ENCODE measurements at places on chromosomes 1 and 21.

- DNase-seq = no peak
These were observed 648.9 kb downstream of the SMYD3 start for GRCh38 chr1:245858022-245858721.

GRCh38 chr1:206949641-206950040, 3.4 kb upstream of the PIGR start:
- no peak for DNase-seq

DNA sequence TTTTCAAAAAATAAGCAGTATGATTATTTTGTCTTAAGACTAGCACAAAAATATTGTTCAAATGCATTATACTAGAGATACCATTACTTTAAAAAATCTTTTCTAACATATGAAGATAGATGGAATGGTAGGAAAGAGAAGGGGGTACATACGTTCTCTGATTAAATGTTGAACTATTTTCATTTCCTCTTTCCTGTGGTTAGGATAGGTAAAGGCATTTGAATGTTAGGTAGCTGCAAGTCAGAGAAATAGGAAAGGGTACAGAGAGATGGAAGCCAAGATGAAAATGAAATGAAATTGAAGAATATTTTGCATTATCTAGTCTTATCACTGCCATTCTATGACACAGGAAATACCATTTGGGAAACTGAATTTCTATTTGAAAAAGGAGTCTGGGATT, 28.3 kb downstream of the TLCD4 start:
- DNase-seq = no peak

DNA sequence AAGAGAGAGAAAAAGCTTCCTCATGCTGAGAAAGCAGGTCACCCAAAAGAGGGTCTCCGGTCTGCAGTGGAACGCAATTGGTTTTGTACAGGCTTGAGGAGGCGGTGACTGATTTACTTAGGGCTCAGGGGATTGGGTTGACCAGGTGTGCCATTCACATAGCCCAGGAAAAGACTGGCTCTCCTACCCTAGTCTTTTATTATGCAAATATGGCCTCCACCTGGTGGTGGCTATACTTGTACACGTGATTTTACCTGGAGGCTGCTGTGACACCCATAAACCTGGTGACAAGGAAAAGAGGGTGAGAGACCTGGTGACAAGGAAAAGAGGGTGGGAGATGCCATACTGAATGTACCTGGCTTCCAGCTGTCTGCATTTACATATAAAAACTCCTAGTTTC, 49.9 kb downstream of the DNTTIP2 start:
- DNase-seq = no peak

GRCh38 chr1:174639461-174639860, 191.7 kb downstream of the GPR52 start:
- no peak for DNase-seq

DNA sequence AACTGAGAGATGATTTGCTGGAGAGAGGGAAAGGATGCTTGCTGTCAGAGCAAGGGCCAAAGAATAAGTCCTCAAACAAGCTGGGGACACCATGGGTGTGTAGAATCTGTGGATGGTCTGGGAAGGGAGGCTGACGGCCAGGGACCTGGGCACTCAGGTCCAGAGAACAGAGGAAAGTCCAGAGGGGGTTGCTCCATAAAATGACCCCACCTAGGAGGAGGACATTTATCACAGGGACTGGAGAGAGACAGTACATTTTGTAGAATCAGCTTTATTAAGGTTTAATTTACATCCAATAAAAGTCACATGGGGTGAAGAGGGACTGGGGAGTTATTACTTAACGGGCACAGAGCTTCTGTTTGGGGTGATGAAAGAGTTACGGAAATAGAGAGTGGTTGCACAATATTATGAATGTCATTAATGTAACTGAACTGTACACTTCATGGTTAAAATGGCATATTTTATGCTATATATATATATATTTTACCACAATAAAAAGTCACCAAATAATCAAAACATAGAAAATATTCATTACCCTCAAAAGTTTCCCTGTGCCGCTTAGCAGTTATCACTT, 73.0 kb upstream of the ABCD3 start:
- DNase-seq = no peak

- DNase-seq = no peak
These were observed 263.5 kb upstream of the POU3F1 start for GRCh38 chr1:38310079-38310478.

DNA sequence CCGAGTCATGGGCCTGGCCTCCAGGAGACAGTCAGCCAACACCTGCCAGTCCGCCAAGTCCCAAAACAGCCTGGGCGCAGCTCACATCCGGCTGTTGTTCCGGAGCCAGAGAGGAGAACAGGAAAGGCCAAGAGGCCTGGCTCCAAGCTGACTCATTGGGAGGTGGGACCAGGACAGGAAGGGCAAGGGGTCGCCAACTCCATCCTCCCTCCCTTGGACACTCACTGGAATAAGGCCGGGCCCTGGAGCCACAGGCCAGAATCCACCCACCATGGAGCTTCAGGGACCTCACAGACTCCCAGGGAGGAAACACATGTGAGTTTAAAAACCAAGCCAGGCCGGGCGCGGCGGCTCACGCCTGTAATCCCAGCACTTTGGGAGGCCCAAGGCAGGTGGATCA, 25.1 kb upstream of the CLIC4 start:
- DNase-seq = peak; percentile 90

DNA sequence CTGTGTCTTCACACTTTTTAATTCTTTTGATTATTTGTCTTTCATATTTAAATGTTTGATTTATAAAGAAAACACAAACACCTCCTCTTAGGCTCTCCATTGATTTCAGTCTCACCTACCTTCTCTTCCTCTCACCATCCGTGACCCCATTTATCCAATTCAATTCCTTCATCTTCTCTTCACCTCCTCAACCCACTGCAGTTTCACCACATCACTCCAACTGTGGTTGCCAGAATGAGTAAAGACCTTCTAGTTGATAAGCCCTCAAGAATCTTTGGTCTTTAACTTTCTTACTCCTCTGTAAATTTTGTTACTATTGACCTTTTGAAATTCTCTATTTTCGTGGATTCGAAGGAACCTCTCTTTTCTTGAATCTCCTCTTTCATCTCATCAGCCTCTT, 260.7 kb downstream of the CHRM3 start:
- DNase-seq = no peak

DNA sequence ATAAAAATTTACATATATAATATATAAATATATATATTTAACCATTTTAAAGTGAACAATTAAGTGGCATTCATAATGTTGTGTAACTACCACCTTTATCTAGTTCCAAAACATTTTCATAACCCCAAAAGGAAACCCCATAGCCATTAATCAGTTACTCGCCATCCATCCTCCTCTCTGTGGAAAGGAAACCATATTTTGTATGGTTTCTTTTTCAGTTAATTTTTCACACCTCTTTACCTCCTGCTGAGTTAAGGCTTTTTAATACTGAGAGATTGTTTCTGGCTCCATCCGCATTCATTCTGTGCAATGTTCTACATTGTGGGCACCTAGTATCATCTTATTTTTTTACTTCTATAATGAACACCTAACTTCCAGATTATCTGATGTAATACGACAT, 512.1 kb downstream of the LMO4 start:
- no peak for DNase-seq

GRCh38 chr1:11730429-11730891, 5.5 kb upstream of the AGTRAP start:
- DNase-seq = no peak

- DNase-seq = no peak
These were observed 46.5 kb upstream of the RNF11 start for GRCh38 chr1:51189421-51190073.

DNA sequence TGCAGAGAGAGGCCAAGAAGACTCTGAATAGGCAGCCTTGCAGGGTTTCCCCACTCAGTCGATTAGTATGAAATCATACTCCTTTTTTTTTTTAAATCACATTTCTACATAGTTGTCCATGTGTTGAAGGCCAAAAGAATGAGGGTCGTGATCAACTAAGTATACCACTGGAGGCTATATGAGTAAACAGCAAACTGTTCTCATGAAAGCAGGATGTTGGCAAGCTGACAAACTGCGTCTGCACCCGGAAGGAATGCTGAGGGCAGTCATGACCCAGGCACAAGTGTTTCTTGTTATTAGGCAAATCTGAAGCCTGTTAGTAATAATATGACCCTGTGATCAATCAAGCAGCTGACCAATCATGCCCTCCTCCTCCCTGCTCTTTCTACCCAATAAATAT, 213.2 kb downstream of the USH2A start:
- no peak for DNase-seq

DNA sequence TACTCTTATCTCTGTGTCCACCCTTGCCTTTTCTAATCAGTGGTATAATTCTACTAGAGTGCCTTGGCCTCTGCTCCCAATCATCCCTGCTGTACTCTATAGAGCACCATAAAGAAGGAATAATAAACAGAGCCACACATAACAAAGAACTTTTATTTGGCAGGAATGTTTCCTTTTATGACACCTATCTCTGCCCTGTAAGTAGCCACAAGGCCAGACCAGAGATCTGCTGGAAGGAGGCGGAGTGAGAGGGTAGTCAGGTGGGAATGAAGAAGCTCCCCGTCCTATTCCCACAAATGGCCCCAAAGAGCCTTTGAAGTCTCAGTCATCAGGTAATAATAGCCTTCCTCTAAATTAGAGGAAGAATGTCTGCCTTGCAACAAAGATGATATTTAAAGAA, 32.7 kb downstream of the WLS start:
- DNase-seq = no peak

DNA sequence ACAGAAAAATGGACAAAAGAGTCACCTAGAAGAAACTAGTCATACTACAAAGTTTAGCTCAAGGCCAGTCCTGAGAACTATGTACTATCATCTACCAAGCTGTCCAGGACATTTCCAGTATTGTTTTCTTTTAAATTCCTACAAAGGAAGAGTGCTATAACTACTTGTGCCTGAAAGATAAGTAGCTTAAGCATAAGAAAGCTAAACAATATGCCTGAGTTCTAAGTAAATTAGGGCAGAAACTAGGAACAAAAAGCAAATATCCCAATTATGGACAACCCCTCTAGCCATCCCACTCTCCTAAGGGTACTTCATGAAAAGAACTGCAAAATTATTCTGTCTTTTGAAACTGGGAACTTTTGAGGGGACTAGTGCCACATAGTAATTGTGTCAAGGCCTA, 5.3 kb upstream of the RGS2 start:
- no peak for DNase-seq

GRCh38 chr1:62725255-62725654, 37.1 kb upstream of the DOCK7 start:
- no peak for DNase-seq

- DNase-seq = no peak
These were observed 183.5 kb downstream of the HMCN1 start for GRCh38 chr1:185917646-185918045.

DNA sequence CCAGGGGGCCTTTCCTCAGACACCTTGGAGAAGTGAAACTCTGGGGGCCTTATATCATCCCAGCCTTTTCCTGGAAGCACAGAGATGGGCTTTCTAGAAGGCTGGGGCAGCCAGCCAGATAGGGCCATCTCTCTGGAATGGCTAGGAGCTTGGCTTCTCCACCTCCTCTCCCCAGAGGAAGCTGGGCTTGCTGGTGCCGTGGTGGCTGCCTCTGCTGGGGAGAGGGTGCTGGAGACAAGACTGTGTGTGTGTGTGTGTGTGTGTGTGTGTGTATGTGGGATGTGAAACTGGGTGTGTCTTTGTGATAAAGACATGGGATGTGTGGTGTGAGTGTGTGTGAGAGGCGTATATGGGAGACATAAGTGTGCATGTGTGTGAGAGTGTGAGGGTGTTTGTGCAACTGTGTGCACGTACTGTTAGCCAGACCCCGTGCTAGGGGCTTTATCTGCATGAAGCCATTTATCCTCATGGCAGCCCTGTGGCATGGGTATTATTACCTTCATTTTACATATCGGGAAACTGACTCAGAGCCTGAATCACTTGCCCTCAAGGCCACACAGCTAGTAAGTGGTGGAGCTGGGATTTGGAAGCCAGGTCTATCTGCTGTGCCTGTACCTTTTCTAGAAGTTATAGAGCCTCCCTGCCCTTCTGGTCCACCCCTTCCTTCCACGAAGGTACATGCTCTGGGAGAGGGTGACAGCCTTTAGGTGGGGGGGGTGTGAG, 44.2 kb downstream of the PTPRU start:
- DNase-seq = no peak

DNA sequence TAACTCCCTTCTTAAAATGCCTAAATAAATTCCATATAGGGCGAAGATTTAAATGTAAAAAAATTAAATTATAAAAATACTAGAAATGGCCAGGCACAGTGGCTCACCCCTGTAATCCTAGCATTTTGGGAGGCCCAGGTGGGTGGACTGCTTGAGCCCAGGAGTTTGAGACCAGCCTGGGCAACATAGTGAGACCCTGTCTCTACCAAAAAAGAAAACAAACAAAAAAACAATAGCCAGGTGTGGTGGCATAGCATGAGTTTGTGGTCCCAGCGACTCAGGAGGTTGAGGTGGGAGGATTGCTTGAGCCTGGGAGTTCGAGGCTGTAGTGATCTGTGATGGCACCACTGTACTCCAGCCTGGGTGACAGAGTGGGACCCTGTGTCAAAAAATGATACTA, 17.8 kb downstream of the SORT1 start:
- no peak for DNase-seq

- no peak for DNase-seq
These were observed 94.1 kb downstream of the CNIH3 start for GRCh38 chr1:224710196-224710595.

GRCh38 chr1:37752583-37753471, 12.1 kb downstream of the EPHA10 start:
- no peak for DNase-seq

- no peak for DNase-seq
These were observed 15.1 kb downstream of the ATP1A1 start for GRCh38 chr1:116388122-116388521.

DNA sequence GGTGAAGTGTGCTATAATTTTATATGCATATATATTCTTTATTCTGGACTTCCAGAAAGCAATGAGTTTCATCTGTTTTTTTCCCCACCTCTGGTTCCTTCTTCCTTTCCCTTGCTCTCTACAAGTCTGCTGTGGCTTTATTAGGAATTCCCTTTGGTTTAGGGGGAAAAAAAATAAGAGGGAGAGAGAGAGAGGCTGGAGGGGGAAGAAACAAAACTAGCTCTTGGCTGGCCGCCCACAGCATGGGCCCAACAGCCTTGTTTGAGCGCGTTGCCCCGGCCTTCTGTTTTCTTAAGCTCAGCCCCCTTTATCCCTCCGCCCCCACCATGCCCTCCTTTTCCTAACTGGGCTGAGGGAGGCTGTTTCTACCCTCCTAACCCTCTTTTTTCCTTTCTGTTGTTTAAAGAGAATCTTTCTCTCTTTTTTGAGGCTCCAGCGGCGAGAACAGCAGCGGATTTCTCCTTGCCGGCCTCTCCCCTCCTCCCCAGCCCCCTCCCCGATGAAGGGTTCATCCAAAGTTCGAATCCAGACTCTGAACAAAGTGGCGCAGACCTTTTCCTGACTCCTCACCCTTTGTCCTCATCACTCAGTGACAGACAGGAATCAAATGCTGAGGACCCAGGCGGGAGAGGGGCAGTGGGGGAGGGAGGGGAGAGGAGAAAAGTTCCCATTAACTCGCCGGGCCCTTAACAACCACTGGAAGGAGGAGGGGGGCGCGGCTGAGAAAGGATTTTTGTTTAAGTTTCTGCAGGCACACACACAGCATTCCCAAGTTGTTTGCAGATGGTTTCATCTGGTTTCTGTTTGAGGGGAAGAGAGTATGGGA, 29.7 kb downstream of the PBX1 start:
- peak; percentile 81 for DNase-seq

Data from left ventricle myocardium inferior (tissue), 1 donor.